ENCODE measurements at places on chromosomes 3 and 15.
A peak's percentile ranks its signal among the peaks of the same experiment; 100 is the strongest.

- peak; percentile 52 for DNase-seq
Observed at GRCh38 chr3:140863580-140864009, 78.0 kb upstream of the SLC25A36 start.

DNA sequence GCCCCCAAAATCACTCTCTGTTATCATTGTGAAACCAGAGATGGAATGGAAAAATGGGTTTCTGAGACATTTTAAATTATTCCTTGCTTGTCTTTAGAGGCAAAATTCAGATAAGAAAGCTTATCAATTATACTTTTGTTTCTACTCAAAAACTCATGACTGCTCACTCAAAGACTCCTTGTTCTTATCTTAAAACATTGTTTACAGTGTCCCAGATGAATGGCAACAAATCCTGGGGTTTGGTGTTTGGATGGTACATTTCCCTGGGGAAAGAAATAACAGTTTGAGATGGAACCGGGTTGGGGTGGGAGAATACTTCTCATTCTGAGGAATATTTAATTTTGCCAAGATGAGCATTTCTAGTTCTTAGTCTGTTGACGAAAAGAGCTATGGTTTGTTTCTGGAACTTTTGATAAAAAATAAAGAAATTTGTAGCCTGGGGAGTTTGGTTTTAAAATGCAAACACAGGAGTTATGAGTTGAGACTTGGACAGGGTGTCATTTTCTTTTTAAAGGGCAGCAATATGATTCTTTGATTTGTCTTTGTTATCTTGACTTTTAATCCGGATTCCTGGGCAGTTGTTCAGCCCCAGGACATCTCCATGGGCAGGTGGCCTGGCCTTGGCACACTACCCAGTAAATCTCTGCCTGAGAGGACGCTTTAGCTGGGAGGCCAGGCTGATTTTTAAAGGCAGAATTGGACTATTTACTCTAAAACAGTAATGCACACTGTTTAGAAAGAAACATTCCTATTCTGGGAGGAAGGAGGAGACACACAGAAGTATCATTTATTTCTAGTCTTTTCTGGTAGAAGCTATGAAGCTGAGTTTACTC is 32.4 kb downstream of the BTD start:
- no peak for DNase-seq

DNA sequence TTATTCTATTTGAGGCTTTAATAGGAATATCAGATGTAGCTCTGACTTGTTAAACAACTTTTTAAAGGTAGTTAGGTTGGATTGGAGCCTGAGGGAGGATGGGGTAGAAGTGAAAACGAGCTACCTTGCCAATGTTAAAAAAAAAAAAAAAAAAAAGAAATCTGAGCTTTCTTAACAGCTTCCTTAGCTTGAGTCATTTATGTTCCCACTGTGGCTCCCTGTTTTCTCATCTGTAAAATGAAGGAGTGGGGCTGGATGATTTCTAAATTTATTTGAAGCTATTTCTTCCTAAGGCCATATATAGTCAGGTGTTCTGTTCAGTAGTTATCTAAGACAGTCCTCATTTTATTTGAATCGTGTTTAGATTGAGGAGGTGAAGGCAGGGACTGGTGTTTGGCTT is 105.7 kb downstream of the EDEM1 start:
- no peak for DNase-seq

DNA sequence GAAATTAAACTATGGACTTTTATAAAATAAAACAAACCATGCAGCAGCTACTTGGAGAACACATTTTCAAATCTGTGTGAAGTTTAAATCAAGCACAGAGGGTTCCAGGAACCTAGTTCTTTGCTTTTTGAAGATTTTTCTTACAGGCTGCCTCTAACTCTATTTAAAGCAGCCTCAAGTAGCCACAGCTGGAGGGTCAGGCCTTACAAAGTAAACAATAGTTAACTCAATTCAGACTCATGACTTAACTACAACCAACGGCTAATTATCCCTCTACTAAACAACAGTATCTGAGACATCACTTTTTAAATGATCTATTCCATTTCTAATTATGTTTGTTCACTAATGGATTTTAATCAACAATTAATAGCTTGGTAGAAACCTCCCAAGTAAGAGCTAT is 9.8 kb downstream of the LRIG1 start:
- DNase-seq: no peak

- DNase-seq: no peak
Observed at GRCh38 chr3:151410891-151411559, 26.5 kb upstream of the P2RY12 start.

DNA sequence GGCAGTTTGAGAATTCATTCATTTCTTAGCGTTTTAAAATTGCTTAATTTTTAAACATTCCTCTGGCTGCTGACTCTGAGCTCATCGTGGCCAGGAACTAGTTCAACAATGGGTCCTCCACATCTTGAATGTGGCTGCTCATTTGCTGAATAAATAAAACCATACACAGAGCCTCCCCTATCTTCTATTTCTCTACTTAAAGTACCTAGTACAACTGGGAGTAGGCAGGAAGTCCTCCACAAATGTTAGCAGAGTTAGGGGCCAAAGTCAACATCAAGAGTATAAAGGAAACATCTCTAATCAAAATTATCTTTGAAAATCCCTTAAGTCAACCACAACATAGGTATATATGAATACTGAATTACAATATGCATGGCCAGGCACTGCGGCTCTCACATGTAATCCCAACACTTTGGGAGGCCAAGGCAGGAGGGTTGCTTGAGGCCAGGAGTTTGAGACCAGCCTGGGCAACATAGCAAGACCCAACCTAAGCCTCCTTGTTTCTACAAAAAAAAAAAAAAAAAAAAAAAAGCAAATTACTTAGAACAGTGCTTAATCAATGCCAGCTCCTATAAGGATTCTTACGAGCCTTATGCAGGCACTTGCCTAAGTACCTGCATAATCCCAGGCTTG is 57.5 kb upstream of the LMOD3 start:
- DNase-seq: no peak

GRCh38 chr15:38297623-38298388 is 45.2 kb downstream of the SPRED1 start:
- no peak for DNase-seq

- peak; percentile 92 for DNase-seq
Observed at GRCh38 chr15:40338041-40338657, 2.6 kb downstream of the CCDC9B start.

DNA sequence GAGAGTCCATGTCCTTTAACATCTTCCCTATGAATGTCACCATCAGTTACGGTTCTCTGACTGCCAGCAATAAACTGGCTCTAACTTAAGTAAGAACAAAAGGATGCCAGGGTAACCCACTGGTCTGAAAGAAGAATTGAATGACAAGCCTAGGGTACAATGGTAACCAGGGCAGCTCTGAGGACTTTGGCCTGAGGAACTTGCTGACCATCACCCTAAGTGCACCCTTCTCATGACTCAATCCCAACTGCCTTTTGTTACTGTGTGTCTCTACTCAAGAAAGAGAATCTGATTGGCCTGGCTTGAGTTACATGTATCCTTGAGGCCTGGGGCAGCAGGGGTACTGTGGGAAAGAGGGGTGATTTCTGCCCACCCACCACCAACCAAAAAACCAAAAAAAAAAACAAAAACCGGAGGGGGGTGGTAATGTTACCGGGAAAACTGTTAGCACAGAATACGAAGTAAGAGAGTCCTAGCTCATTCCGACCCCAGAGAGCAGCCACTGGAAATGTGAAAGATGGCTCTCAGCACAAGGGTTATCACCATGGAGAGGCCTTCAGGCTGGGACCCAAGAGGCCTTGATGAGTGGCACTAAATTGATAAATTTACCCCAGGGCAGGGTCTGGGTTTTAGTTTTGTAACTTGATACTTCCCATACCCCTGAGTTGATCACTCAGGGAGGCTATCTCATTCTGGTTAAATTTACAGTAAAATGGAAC is 9.3 kb upstream of the SLC28A1 start:
- DNase-seq: no peak

GRCh38 chr3:60557122-60557521 is 694.1 kb downstream of the FHIT start:
- DNase-seq: no peak

- peak; percentile 4 for DNase-seq
Observed at GRCh38 chr15:26887926-26888666, 21.2 kb downstream of the GABRA5 start.

GRCh38 chr15:69275074-69275670 is 23.5 kb upstream of the PAQR5 start:
- no peak for DNase-seq

DNA sequence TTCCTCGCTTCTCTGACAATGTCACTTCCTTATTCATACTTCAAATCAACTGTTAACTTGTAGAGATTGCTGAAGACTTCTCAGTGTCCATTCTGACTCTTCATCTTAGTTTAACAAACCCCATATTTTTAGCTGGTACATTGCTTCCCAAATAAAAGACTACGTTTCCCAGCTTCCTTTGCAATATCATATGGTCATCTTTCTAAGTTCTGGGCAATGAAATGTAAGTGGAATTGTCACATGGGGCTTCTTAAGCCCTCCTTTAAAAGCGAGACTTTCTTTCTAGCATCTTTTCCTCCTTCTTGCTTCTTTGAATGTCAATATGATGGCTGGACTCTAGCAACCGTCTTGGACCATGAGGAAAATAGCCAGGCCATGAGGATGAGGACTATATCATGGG is 239.0 kb downstream of the ZNF621 start:
- no peak for DNase-seq
